ENCODE measurements at places on chromosomes 11 and 22.
A peak's percentile ranks its signal among the peaks of the same experiment; 100 is the strongest.

DNA sequence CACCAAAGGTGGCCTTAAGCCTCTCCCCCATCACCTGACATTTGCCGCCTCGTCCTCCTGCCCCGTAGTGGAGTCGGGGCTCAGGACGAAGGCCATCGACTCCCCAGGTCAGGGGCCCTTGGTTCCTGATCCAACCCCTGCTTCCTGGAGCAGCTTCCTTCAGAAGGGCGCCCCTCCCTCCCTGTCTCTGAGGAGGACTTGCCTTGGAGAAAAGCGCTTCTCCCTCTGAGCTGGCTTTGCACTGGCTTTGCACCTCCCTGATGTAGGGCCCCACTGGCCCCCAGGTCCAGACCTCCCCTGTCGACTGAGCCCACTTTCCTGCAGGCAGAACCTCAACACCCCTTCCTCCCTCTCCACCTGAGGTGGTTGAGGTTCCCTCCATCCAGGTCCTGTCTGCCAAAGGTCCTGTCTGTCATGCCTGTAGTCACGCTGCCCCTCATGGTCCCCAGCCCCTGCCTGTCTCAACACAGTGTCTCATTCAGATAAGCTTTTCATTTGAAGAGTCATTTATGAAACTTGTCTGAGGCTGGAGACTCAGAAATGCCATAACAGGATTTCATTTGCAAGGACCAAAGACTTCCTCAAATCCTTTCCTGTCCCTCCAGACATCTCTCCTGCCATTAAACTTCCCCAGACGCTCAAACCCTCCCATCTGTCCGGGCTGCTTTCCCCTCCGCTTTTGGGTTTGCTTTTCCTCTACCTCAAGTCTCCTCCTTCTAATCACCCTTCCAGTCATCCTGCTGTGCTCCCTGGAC, 78.4 kb downstream of the MYO7A start:
- DNase-seq: no peak

GRCh38 chr11:55949330-55949729, 13.1 kb upstream of the OR5I1 start:
- no peak for DNase-seq

DNA sequence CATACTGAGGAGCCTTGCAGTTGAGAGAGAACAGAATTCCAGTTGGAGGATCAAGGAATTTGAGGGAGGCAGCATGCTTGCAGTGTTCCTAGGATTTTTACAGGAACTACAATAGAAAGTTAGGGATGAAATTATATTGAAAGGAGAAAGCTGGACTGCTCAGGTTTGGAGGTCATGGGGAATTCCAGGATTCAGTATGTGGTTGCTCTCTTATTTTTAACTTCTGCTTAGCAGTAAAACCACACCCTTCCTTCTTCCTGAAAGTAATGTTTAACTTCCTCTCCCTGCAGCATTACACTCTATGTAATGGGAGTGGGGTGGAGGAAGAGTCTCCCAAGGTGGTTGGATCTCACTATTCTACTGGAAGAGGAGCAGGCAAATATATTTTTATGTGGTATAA, 31.3 kb downstream of the CTNND1 start:
- DNase-seq: no peak

DNA sequence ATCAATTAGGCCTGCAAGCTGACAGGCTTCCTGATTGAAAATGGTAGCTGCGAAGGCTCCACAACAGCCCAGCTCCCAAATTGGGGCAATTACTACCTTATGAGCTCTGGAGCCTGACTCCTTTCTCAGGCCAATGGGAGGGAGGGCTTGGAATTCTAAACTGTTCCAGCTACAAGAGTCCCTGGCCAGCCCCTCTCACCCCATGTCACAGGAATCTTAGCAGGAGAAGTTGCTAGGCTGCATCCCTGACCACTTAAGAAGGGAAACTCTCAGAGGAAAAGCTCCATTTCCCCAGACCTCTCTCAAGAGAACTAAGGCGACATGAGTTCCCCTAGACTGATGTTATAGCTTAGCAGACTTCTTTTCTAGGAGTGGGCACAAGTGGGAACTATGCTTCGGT, 4.9 kb downstream of the LRP4 start:
- no peak for DNase-seq

DNA sequence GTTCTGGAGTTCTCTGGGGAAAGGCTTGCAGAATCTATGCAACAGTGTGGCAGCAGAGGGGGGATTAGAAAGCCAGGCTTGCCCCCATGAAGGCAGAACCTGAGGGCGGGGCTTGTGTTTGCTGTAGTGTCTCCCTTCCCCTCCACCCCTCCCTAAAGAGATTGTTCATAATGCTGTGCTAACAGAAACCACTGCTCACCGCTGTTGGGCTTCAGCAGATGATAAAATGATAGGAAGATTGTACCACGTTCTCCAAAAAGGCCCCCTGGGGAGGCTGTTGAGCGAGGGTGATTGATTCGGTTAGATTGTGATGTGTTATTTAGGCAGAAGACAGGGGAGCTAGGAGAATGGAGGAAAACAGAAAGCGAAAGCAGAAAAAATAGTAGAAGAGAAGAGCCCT, 215.2 kb upstream of the NCAM1 start:
- no peak for DNase-seq

DNA sequence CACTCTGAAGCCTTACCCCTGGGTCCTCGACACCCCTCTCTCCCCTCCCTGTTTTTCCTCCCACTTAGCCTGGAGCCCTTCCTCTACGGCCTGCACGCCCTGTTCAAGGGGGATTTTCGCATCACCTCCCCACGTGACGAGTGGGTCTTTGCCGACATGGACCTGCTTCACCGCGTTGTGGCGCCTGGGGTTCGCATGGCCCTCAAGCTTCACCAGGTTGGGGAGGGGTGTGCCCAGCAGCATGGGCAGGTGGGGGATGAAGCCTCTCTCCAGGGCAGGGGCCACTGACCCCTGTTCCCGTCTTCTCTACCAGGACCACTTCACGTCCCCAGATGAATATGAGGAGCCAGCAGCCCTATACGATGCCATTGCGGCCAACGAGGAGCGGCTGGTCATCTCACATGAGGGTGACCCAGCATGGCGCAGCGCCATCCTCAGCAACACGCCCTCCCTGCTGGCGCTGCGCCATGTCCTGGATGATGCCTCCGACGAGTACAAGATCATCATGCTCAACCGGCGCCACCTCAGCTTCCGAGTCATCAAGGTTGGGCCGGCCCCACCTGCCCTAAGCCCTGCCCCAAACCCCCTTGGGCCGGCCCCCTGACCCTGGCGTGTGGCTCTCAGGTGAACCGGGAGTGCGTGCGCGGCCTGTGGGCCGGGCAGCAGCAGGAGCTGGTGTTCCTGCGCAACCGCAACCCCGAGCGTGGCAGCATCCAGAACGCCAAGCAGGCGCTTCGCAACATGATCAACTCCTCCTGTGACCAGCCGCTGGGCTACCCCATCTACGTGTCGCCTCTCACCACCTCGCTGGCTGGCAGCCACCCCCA, 2.8 kb upstream of the SIPA1 start:
- DNase-seq: no peak

DNA sequence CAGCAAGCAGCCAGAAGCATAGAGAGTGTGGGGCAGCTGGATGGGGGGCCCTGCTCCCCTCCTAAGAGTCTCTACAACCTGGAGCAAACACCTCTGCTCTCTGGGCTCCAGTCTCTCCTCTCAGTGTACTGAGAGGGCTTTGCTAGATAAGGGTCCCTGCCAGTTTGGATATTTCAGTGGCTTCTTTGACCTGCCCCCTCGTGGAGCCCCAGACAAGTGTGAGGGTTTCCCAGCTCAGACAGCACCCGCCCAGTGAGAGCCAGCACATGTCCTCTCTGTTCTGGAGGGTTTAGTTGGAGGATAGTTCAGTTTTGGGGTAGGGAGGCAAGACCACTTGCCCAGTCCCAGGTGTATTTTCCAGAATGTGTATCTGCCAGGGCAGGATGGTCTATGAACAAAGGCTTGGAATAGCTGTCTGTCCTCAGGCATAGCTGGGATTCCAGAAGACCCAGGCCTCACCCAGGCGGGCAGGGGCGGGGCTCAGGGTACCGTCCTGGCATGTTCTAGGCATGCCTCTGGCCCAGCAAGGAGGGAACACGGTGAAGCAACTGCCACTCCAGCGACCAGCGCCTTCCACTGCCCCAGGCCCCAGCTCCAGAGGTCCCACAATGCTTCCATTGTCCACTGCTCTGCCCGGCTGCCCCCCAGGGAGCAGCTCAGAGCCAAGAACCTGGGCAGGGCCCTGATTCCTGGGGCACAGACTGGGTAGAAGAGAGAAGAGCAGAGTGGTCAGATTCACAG, 7.5 kb upstream of the MICALL1 start:
- DNase-seq: peak; percentile 81

GRCh38 chr11:108732395-108732794, 67.5 kb downstream of the DDX10 start:
- DNase-seq: no peak

DNA sequence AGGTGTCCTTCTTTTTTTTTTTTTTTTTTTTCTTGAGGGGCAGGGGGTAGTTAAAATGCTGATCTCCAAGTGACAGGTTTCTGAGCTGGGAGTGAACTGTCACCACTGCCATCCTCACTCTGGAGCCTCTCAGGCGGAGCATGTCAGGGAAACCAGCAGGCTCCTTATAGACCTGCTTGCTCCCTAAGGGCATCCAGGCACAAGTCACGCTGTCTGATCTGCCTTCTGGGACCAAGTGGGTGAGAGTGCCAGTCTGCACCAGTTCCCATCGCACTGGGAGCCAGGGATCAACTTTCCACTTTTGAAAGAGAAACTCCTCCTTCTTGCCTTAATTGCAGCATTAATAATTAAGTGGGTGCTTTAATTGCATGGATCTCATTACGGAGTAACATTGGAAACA, 537.9 kb upstream of the CADM1 start:
- no peak for DNase-seq

GRCh38 chr22:35418088-35418487, 18.1 kb downstream of the MCM5 start:
- DNase-seq: no peak

GRCh38 chr11:130601141-130601540, 152.7 kb downstream of the ADAMTS15 start:
- no peak for DNase-seq

GRCh38 chr11:8056810-8057463, 24.1 kb upstream of the TUB start:
- DNase-seq: no peak

DNA sequence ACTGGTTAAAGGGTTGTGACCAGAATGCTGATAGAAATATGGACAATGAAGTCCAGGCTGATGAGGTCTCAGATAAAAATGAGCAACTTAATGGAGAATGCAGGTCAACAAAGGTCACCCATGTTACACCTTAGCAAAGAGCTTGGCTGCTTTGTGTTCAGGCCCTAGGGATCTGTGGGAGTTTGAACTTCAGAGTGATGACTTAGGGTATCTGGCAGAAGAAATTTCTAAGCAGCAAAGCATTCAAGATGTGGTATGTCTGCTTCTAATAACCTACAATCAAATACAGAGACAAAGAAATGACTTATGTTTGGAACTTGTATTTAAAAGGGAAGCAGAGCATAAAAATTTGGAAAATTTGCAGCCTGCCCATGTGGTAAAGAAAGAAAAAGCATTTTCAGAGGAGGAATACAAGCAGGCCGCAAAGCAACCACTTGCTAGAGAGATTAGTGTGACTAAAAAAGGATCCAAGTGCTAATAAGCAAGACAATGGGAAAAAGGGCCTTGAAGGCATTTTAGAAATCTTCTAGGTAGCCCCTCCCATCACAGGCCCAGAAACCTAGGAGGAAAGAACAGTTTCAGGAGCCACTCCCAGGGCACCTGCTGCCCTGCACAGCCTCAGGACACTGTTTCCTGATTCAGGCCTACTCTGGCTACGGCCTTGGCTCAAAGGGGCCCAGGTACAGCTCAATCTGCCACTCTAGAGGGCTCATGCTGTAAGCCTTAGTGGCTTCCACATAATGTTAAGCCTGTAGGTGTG, 41.3 kb downstream of the TNKS1BP1 start:
- DNase-seq: no peak

- DNase-seq: no peak
Measured at GRCh38 chr11:76803811-76804600, 20.9 kb downstream of the TSKU start.

GRCh38 chr11:102767800-102768199, 12.6 kb downstream of the MMP10 start:
- no peak for DNase-seq

GRCh38 chr11:26321516-26321915, 10.4 kb upstream of the ANO3 start:
- no peak for DNase-seq

DNA sequence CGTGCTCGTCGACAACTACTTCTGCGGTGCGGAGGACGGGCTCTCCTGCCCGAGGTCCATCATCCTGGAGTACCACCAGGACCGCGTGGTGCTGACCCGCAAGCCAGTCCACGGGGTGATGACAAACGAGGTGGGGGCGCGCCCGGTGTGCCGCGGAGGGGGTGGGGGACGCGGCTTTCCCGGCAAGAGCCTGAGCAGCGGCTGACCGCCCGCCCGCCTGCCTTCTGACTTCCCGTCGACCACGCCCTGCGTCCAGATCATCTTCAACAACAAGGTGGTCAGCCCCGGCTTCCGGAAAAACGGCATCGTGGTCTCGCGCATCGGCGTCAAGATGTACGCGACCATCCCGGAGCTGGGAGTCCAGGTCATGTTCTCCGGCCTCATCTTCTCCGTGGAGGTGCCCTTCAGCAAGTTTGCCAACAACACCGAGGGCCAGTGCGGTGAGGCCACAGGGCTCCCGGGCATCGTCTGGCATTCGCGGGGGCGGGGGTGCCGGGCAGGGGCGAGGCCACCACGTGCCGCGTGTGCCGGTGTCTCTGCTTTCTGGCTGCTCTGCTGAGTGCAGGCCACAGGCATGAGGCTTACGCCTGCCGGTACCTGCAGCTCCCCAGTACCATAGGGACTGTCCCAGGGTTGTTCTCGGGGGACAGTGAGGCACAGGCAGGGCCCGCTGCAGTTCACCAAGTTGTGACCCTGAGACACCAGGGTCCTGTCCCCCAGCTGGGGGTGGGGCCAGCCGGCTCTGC, 28.5 kb upstream of the MUC5B start:
- DNase-seq: no peak

- no peak for DNase-seq
Measured at GRCh38 chr11:112477581-112478317, 217.1 kb upstream of the PLET1 start.

- DNase-seq: no peak
Measured at GRCh38 chr11:115643549-115644270, 139.5 kb upstream of the CADM1 start.

- no peak for DNase-seq
Measured at GRCh38 chr22:46592390-46592872, 27.8 kb upstream of the GRAMD4 start.

- peak; percentile 69 for DNase-seq
Measured at GRCh38 chr11:12430954-12431595, 53.7 kb downstream of the PARVA start.

GRCh38 chr11:27255447-27255828, 107.6 kb downstream of the CCDC34 start:
- no peak for DNase-seq

DNA sequence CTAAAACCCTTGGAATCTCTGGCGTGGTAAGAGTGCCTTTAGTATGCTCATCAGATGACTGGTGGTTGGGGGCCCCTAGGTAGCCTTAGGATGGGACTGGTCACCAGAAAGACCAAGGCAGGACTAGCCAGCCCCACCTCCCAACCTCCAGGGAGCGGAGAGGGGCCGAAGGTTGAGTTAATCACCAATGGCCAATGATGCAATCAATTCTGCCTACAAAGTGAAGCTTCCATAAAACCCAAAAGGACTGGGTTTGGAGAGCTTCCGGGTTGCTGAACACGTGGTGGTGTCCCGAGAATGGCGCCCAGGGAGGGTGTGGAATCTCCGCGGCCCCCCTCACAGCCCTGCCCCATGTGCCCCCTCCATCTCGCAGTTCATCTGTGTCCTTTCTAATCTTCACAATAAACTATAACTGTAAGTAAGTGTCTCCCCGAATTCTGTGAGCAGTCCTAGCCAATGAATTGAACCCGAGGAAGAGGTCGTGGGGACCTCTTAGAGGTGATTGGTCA, 66.4 kb upstream of the SLC22A12 start:
- no peak for DNase-seq

All from prostate gland (tissue), 2 donors.